Left ventricle myocardium superior (tissue), 1 donor: ENCODE measurements at places on chromosomes 7 and 10. TPM values are rescaled to one million over a fixed set of nuclear protein-coding genes. Genes with fewer than 3 reads are reported as not detected.

The CUBN gene
- 0.77 TPM for total RNA-seq

The TMEM178B gene
- total RNA-seq: 38.2 TPM

The SPDYE1 gene
- not detected for total RNA-seq

The LIPK gene
- not detected for total RNA-seq

The TDRD1 gene
- total RNA-seq: 2.7 TPM

The STEAP4 gene
- total RNA-seq: 21.7 TPM

The CFAP46 gene
- 1.5 TPM for total RNA-seq

The AZGP1 gene
- 70.9 TPM for total RNA-seq

The NRP1 gene
- 175 TPM for total RNA-seq

The CTNNA3 gene
- 130 TPM for total RNA-seq

The ASL gene
- total RNA-seq: 10.6 TPM

The TAS2R5 gene
- total RNA-seq: not detected

The XRCC2 gene
- total RNA-seq: 0.67 TPM

The CYP3A4 gene
- total RNA-seq: not detected

The TMEM139 gene
- total RNA-seq: 20.3 TPM

The CYP26C1 gene
- not detected for total RNA-seq

The GTF2IRD2 gene
- total RNA-seq: 21.3 TPM

The HTR5A gene
- total RNA-seq: not detected

The C10orf62 gene
- total RNA-seq: 0.35 TPM

The AMPH gene
- total RNA-seq: 2.1 TPM

The LYZL1 gene
- not detected for total RNA-seq

The AKR1C4 gene
- total RNA-seq: not detected

The ANKRD30A gene
- not detected for total RNA-seq

The NKX2-3 gene
- not detected for total RNA-seq

The TMEM184A gene
- total RNA-seq: 0.22 TPM

The COL17A1 gene
- 0.32 TPM for total RNA-seq

The TMEM236 gene
- total RNA-seq: 0.30 TPM
